Immature natural killer cell (primary cell): ENCODE measurements at places on chromosomes 5 and 9.

- no peak for DNase-seq
Observed at GRCh38 chr9:112187404-112187803, 12.3 kb upstream of the SUSD1 start.

- DNase-seq: no peak
Observed at GRCh38 chr9:69483886-69484422, 158.9 kb downstream of the ENTREP1 start.

- peak; percentile 4 for DNase-seq
Observed at GRCh38 chr5:107364443-107365319, 306.1 kb downstream of the EFNA5 start.

DNA sequence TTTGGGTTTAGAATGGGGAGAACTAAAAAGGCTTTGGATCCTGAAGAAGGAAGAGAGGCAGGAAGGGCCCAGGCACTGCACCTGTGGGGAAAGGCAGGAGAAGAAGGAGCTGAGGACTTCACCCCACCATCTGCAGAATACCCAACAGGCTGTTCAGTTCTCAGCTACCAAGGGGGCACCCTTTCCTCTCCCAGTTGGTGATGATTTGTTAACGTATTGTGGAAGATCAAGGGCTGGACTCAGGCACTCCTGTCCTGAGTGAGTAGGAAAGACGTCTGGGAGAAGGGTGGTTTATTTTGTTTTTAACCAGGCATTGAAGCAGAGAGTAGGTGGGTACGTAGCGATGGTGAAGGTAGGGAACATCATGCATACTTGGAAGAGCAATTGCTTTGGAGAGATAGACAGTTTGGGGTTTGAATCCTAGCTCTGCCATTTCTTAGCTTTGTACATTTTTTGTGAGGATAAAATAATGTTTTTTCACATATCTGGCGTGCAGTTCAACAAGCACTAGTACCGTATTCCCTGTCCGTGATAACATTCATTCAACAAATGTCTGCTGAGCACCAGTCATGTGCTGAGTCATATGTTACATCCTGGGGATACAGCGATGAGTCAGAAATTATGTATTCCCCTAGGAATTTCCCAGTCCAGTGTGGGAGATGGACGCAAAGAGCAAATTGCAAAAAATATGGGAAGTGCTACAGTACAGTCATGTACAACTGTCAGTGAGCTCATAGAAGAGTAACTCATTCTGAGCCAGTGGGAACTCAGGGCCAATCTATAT is 2.1 kb downstream of the MSANTD3 start:
- no peak for DNase-seq
